ENCODE measurements at places on chromosomes 2 and 18.

GRCh38 chr18:53984021-53984420, 240.4 kb downstream of the MBD2 start:
- DNase-seq: no peak

DNA sequence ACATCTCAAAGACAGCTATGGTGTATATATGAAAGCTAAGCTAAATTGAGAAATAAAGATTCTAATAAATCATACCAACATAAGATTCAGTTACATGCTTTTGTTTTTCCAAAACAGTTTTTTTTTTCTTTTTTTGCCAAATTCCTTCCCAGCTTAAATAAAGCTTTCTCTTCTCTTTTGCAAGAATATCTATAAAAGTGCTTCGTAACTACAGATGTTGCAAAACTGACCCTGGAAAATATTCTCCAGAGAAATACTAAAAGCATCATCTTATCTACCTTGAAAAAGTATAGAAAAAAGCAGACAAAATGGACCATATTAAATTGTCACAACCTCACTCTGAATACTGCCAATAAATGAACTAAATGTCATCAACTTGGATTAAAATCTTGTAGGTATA, 38.7 kb downstream of the FANCL start:
- DNase-seq: no peak

GRCh38 chr2:59588286-59588685, 965.2 kb downstream of the BCL11A start:
- no peak for DNase-seq

GRCh38 chr2:234488913-234489451, 7.9 kb downstream of the ARL4C start:
- DNase-seq: peak; percentile 58

- no peak for DNase-seq
Observed at GRCh38 chr2:139992078-139992477, 1211.9 kb upstream of the NXPH2 start.

- DNase-seq: no peak
Observed at GRCh38 chr2:14572633-14573032, 59.9 kb upstream of the LRATD1 start.

DNA sequence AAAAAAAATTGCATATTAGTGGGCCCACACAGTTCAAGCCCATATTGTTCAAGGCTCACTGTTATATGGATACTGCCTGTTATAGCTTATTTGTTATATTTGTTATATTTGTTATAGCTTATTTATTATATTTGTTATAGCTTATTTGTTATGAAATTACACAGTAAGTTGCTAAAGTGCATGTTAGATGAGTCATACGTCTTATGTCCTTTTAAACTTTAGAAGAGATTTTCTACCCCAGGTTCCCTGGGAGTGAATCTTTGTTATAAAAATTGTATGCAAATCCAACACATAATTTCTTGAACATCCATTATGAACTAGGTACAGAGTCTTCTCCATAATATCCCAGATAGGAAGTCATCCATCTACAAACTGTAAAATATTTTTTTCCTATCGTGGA, 22.1 kb downstream of the HTR2B start:
- no peak for DNase-seq

GRCh38 chr18:30970196-30970816, 72.2 kb downstream of the DSC3 start:
- no peak for DNase-seq

DNA sequence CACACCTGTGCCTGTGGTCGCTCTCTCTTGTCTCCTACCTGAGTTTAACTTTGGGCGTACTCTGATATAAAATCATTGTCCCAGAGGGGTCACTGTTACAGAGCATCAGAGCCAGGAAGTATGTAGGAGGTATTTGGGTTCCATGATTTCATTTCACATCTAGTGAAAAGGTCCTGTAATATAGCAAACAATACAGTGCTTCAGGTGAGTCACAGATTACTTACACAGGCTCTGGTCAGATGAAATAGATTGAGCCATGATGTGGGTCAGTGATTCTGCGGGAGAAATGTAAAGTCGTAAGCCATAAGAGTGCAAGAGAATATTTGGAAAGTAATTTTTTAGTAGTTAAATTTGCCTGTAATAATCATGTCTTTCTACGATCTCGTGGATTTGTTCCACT, 70.2 kb downstream of the SOCS6 start:
- no peak for DNase-seq

- DNase-seq: no peak
Observed at GRCh38 chr2:150214626-150215025, 272.8 kb downstream of the RND3 start.

GRCh38 chr2:71700041-71700657, 246.8 kb downstream of the DYSF start:
- no peak for DNase-seq

DNA sequence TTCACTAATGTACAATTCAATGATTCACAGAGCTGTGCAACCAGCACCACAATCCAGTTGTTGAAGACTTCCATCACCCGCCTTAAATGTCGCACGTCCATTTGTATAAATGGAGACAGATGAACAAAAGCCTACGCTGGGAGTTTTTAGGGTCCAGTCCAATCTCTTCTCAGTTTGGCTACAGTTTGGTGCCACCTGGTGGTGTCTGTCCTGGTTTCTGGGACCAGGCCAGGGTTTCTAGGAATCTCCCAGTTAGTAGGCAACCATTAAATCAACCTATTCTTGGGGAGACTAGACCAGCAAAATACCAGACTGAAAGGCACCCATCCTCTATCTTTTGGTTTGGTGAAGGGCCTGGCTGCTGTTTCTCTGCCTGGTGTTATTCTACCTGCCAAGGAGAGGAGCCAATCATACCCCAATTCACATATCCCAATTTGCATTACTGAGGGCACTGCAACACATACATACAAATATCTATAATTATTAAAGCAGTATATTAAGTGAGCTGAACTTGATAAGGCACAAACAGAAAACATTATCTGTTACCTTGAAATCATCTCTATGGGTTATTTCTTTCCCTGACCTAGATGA, 3.2 kb upstream of the DDX1 start:
- peak; percentile 20 for DNase-seq

DNA sequence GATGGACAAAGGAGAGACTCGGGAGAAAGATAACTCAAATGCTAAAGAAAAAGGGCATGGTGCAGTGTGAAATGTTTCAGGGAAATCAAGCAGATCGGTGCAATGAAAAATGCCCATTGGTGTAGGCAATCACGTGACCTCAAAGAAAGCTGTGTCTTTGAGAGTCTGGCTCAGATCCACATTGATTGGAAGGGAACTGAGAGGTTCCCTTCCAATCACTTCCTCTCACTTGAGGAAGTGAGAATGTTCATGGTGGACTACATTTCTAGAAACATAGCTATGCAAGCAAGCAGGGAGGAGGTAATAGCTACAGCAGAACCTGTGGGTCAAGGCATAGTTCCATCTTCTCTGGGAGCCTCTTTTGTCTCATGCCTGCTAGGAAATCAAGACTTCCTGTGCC, 187.4 kb downstream of the LPIN1 start:
- no peak for DNase-seq

- DNase-seq: no peak
Observed at GRCh38 chr2:177984749-177985148, 87.8 kb downstream of the PDE11A start.

- DNase-seq: no peak
Observed at GRCh38 chr2:163455815-163456214, 280.0 kb downstream of the FIGN start.

DNA sequence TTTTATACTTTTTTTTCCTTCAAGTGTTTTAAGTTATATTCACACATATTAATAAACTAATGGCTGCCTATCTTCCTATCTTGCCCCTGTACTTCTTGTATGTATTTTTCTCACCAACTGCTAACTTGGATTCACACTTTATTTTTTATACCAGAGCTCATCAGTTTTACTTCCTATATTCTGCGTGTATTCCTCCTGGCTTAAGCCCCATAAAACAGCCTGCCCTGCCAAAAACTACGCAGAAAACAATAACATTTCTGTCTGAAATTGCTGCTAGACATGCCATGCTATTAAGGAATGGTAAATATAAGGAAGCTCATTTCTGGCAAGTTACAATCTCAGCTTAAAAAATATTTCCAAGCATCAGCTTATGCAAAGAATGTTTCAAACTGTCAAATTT, 172.3 kb downstream of the UBE2E3 start:
- no peak for DNase-seq

- no peak for DNase-seq
Observed at GRCh38 chr2:24971286-24971535, 544 bp downstream of the DNAJC27 start.

DNA sequence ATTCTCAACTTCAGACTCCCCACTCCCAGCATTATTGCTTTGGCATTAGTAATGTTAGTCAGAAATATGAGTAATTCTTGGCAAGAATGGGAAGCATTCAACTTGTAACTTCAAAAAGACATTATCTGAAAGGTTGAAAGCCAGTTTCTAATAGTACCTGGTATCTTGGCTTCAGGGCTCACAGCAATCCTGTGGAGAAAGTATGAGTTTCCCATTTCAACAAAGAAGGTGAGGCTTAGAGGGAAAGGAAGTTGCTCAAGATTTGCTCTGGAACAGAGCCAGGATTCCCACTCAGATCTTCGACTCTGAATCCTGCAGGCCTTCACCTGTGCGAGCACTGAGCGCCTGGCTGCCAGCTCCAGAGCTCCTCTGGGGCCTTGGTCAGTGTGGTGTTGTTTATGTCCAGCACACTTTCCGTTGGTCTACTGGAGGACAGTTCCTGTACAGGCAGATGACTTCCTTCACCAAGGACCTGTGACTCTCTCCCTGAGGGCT, 136.1 kb downstream of the MCFD2 start:
- DNase-seq: no peak

GRCh38 chr2:1561811-1562421, 148.7 kb downstream of the TPO start:
- DNase-seq: no peak

GRCh38 chr18:42184685-42185477, 229.8 kb downstream of the PIK3C3 start:
- no peak for DNase-seq

DNA sequence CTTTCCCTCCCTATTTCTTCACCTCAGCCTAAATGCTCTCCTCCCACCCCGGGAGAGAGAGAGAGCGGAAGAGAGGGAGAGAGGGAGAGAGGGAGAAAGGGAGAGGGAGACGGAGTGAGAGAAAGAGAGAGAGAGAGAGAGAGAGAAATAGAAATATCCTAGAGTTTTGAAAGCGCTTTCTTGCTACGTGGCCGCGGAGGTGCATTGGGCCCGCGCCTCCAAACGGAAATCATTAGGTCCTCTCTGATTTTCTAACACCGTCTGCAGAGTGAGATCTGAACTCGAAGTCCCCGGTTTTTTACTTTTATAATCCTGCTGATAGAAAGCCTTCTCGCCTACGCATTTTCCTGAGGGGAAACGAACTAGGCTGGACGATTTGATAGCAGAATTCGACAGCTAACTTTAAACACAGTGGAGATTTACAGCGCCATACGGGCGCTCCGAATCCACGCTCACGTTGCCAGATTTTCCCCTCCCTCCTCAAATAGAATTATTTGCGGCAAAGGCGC, 903 bp upstream of the EVX2 start:
- DNase-seq: no peak

DNA sequence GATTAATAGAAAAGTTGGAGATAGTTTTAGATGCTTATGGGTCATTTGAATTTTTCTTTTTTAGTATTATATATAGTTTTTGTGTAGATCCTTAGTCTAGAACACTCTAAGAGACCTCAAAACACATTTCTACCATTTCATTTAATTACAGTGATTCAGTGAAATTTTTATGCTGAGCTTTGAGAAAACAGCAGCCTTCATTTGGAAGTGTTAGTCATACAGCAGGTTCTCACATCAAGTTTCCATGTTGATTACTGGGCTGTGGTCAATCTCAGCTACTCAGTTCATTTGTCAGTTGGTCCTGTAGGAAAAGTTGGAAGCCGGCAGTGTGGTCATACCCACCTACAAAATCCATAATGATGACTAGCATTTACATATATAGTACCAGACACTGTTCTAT, 37.9 kb downstream of the MAP3K19 start:
- DNase-seq: no peak

DNA sequence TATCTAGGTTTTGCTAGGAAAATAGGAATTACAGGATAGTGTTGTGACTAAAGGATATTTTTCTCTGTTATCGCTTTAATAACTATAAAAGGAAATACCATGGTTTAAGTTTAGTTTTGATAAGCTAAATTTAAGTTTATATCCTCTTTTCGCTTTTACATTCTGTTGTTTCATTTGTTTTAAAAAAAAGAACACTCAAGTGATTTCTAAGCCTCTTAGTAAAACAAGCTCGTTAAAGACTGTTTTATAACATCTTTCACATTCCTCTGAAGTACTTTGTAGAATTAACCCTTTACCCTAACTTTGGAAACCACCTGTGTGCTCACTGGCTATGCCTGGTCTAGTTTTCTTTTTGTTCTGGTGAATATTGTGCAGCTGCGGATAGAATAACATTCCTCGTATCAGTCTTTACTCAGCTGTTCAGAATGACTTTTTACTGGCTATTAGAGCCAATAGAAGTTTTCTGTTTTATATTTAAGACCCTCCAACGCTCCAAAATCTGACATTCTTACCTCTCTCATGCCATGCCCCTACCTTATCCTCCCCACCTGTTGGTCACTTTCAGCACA, 183.1 kb downstream of the PTPRM start:
- DNase-seq: no peak

- no peak for DNase-seq
Observed at GRCh38 chr2:165820296-165820695, 26.2 kb upstream of the GALNT3 start.

DNA sequence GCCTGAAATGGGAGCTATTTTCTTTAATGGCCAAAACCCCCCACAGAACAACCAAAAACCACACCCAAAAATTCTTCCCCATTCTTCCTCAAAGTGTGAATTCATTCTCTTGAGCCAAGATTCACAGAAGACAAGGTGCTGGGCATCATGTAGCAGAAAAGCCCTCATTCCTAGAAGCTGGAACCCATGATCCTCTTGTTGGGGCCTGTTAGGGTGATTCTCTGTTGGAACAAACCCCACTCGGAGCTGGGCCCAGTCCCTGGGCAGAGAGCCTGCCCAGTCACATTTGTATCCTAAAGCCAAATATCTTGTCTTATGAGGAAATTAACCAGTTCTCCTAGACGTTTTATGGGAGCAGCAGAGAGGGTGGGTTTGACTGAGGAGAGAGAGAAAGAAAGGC, 22.8 kb upstream of the VPS4B start:
- DNase-seq: no peak

DNA sequence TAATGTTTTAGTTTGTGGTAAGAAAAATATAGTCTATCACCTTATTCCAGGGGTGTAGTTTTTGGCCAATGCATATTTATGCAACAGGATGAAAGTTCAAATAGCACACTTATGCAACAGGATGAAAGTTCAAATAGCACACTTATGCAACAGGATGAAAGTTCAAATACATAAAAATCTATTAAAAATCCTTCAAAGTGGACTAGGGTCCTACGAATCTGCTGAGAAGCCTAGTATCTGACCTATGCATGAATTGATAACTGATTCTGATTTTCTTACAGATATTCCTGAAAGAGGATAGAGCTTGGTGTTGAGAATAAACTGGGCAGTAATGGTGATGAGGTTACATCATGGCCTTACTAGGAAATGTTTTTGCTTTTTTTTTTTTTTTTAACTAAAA, 2.8 kb downstream of the PECR start:
- no peak for DNase-seq

Measured in activated naive CD4-positive, alpha-beta T cell treated with anti-CD3 and anti-CD28 coated beads, Interleukin-2, amount 50 U/mL, for 16 hours (primary cell).